ENCODE measurements at places on chromosomes 3 and 15.

DNA sequence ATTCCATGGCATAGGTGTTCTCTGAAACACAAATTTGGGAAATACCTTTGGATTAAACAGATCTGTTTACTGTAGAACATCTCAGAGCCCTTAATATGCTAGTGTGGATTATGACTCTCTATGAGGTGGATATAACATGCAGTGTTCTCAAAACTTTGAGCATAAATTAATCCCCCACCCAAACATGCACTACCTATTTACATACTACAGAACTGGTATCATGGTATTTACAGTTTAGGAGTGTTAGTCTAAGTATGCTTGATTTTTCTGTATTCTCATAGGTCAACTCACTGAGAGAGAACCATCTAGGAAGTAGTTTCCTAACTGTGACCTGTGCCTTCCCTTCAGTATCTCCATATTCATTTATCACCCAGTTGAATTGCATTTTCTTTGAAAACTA, 30.9 kb upstream of the ZNF609 start:
- DNase-seq: no peak

GRCh38 chr3:72761410-72761809, 86.8 kb downstream of the SHQ1 start:
- no peak for DNase-seq

- DNase-seq: no peak
Measured at GRCh38 chr15:73982222-73982962, 9.7 kb downstream of the STOML1 start.

GRCh38 chr3:65575376-65575840, 463.3 kb downstream of the MAGI1 start:
- no peak for DNase-seq

DNA sequence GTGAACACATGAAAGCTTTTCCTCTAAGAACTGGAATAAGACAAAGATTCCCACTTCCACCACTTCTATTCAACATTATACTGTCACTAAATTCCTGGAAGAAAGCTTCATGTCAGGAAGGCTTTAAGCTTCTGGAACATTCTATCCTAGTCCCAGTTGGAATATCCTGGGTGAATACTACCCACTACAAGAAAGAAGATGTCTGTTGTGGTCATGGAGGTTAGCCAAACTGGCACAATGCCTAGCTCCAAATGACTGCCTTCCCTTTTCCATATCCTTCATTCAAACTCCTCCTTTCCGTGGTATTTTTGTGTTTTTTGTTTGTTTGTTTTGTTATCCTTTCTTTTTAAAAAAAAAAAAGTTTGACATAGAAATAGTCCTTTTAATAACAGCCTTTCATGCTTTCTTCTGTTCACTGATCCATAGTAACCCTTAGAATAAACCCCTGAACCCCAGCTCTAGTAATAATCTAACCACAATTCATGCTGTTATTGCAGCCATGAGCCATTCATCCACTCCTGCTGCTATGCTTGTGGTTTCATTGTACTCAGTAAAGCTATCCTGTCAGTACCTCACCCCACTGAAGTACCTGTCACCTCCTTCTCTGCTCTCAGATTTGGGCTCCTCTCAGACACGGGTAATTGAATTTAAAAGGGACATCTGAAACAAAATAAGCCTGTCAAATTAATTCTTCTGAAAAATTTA, 447.5 kb downstream of the IGSF11 start:
- DNase-seq: no peak
